ENCODE measurements at places on chromosomes 1 and 21. TPM values are rescaled to one million over a fixed set of nuclear protein-coding genes. Genes with fewer than 3 reads are reported as not detected.

- DNase-seq, result peak; percentile 92
Measured at GRCh38 chr21:42414928-42415769, 11.4 kb downstream of the UBASH3A start.

- DNase-seq, result no peak
Measured at GRCh38 chr21:32141318-32141633, 137.6 kb downstream of the MIS18A start.

Gene DLGAP3
- 0.52 TPM for total RNA-seq

Gene CD101
- total RNA-seq, result 0.42 TPM

- DNase-seq, result peak; percentile 4
Measured at GRCh38 chr21:43905726-43906455, 40.9 kb downstream of the AGPAT3 start.

GRCh38 chr1:182784556-182785171 lies 4.9 kb upstream of the NPL start:
- DNase-seq, result peak; percentile 71

Gene HHAT
- total RNA-seq, result 4.6 TPM

Gene LCA5L
- 2.8 TPM for total RNA-seq
